Activated naive CD4-positive, alpha-beta T cell (primary cell): ENCODE measurements at places on chromosomes 12 and 14.

- DNase-seq = no peak
These were observed 7.4 kb upstream of the AMIGO2 start for GRCh38 chr12:47087088-47087688.

DNA sequence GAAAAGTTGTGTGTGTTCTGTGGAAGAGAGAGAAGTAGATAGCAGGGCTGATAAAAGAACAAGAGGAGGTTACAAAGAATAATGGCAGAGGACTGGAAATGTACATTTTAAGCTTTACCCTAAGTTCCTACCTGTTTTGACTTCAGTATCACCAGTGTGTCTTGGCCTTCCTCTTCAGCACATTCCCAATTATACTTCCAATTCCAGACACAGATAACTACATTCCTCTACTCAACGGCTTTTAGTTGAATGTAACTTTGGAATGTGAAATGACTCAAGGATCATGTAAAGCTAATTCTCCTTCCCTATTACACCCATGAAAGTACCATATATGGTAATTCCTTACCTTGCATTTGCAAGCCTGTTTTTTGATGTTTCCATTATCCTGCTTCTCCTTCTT is 5.0 kb downstream of the MGST1 start:
- DNase-seq = no peak

GRCh38 chr12:1213618-1214205 is 222.7 kb downstream of the ERC1 start:
- no peak for DNase-seq

- DNase-seq = no peak
These were observed 107.5 kb downstream of the ADGRD1 start for GRCh38 chr12:131061041-131061806.

DNA sequence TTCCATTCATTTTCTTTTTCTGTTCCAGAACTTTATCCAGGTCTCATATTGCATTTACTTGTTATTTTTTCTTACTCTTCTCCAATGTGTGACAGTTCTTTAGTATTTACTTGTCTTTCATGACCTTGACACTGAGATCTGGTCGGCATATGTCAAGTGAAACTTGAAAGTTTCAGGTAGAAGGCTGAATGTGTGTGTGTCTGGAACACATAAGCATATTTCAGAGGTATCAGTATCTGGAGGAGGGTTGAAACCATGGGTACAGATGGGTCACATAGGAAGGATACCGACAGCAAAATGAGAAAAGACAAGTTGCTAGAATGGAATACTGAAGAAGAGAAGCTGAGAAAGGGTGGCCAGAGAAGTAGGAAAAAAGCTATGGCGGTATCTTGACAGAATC is 22.5 kb upstream of the PTGDR start:
- no peak for DNase-seq

DNA sequence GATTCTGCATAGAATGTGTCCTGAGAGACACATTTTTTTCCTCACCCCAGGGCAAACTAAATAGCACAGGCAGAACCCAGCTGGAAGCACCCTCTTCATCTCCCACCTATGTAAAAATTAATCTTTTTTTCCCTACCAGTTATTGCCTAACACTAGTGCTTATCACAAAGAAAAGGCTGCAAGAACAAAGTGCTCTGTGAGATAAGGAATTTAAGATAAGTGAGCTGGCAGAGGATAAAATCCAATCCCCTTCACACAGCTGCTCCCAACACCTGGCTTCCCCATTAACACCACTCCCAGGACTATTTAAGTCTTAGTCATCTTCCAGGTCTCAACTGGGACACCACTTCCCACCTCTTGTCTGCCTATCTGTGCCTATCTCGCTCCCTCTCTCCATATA is 75.2 kb downstream of the TTC9 start:
- no peak for DNase-seq
